ENCODE measurements at places on chromosomes 1 and 21.

GRCh38 chr21:28317177-28317950 is 675.3 kb downstream of the LTN1 start:
- no peak for DNase-seq

DNA sequence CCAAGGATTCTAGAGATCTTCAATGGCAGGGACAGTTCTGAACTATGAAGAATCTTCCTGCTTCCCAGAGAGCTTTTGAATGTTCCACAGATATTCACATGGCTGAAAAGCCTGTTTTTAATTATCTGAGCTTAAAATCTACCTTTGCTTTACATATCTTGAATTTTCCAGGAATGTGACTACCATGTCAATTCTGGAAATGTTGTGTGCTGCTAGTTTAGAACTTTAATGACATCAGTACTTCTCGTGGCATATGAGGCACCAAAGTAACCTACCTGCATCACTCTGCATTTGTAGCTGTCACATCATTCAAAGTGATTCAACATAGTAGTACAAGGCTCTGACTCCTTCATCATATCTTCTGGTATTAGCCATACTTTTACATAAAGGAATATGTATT is 122.7 kb upstream of the NFIA start:
- no peak for DNase-seq

DNA sequence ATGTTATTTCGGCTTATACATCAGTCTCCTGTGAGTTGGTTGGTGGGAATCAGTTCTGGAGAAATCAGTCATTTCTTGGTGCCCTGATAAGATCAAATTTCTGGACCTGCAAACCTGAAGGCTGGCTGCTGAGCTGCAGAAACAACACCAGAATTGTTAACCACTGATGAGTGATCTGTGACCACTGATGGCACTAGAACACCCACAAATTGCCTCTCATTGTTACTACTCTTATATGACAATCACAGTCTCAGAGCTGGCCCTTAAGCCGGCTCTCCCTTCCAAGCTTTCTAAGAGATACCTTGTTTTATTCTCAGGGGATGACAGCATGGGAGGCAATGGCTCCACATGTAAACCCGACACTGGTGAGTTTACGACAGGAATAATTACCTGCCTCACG is 1.9 kb downstream of the C1orf162 start:
- peak; percentile 9 for DNase-seq

DNA sequence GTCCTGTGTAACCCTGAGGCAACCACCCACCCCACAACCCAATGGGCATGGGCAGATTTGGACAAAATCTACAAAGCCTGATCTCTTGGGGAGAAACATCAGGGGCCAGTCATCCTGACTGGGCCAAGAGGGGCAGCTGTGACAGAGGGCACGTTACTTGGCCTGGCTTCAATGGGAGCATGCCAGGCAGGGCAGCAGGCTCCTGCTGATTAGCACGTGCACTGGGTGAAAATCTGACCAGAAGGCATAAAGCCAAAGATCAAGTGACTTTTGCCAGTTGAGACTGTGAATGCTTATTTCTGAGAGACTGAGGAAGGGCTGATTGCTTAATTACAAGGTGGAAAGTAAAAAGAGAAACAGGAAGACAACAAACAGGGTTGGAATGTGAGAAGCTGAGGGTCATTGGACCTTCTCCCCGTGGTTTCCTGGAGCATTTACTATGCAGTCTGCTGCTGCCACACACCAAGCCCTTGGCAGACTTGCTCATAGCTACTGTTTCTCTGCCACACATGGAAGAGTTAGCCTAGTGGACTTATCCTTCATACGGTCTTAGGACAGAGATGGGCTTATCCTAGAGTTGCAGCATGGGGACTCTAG is 39.8 kb upstream of the TNR start:
- no peak for DNase-seq

DNA sequence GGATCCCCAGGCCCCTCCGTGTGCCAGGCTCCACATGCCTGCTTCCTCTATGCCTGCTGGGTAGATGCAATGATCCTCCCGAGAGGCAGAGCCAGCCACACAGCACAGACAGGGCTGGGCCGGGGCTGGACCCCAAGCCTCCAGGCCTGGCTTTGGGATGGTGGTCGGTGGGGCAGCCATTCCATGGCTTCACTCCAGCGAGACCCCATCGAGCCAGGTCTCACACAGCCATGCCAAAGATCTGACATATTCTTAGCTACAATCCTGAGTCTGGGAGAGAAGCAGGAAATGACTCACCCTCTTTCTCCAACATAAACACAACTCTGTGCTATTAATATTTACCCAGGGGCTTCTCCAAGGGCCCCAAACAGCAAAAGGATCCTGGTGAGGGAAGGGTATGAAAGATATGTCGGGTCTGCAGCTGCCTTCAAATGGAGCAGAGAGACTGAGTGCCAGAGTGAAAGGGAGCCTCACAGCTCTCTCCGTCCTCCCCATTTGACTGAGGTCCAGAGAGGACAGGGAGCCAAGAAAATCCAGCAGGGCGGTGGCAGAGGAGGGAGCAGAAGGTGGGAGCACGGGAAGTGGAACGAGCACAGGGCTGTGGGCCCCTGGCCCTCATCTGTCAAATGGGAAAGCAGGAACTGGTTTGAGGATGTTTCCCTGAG is 639.5 kb downstream of the MATN1 start:
- no peak for DNase-seq

DNA sequence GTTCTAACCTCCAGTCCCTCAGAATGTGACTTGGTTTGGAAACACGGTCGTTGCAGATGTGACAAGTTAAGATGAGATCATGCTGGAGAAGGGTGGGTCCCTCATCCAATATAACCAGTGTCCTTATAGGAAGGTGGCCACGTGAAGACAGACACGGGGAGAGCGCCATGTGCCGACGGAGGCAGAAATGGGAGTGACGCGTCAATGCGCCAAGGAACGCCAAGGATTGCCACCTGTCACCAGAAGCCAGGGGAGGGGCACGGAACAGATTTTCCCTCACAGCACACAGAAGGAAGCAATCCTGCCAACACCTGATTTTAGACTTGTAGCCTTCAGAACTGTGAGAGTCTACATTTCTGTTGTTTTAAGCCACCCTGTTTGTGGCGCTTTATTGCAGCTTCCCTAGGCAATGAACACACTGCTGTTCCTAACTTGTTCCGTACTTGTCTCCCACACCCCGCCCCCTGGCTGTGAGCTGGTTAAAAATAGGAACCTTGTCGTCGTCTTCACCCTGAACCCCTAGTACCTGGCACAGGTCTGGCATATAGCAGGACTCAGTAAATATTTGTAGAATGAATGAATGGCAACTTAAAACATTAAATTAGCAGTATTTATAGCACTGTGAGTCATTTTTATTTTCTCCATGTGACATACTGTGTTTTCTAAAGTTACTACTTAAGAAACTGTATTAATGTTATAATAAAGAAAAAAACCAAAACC is 14.2 kb downstream of the RIMS3 start:
- DNase-seq: no peak

- no peak for DNase-seq
These were observed 48.9 kb downstream of the AGPAT3 start for GRCh38 chr21:43913928-43914327.

DNA sequence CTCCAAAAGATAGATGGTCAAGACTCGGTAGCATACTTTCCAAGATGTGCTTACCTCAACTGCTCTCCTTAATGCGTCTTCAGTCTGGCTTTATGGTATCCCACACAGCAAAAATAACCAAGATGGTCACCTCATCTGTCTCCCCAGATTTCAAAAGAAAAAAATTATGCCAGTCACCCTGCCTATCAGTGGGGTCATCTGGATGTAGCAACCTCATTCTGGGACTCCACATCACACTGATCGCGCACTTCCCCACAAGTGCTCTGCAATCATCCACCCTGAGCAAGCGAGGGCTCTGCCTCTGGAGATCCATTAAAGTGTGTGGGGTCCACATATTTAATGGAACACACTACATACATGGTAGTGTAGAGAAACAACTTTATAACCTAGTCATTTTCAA is 42.5 kb downstream of the ACBD3 start:
- no peak for DNase-seq

DNA sequence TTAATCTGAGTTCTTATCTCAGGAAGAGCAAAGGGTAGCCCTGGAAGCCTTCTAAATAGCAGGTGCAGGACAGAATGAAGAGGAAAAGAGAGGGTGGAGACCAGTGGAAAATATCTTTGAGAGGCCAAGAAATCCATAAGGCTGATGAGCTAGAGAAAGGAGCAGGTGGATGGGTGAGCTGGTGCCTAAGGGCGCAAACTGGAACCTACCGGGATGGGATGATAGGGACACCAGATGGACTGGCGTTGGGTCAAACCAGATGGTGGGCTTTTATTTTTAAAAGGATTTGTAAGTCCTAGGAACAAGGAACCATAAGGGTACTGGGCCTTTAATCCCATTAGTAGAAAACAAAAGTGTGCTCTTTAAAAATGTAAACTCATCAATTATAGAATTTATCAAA is 59.7 kb downstream of the RGL1 start:
- DNase-seq: no peak

DNA sequence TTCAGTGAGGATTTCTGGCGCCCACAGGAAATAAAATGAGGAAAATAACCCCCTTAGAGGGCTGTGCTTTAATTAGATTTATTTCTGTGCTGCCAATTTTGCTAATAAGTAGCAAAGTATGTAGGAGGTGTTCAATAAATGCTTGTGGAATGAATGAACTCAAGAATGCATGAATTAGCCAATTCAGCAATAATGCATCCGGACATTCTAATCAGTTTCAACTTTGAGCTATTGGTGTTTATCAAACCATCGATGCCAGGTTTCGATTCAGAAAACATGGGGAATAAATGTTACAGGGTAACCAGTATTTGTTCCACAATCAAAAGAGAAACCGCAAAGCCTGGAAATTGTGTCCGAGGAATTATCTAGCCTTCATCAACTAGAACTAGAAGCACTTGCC is 353.2 kb downstream of the NTNG1 start:
- no peak for DNase-seq

- no peak for DNase-seq
These were observed 21.9 kb upstream of the GPR157 start for GRCh38 chr1:9150582-9151327.

DNA sequence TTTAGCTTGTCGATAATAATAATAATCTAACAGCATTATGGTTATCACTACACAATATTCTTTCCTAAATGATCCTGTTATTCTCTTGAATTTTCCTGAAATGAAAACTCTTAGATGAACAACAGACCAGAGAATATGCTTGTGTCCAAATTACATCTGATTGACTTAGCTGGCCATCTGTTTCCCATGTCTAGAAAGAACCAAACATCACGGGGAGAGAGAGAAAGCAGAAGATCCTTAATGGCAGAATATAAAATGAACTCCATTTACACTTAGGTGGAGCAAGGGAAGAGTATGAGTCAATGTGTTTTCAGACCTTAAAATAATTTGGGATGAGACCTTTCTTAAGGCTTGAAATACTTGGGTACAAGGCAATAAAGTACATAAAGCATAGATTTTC is 162.2 kb downstream of the DSCAM start:
- DNase-seq: no peak

GRCh38 chr1:28437264-28437923 is 67.9 kb downstream of the PHACTR4 start:
- DNase-seq: no peak

DNA sequence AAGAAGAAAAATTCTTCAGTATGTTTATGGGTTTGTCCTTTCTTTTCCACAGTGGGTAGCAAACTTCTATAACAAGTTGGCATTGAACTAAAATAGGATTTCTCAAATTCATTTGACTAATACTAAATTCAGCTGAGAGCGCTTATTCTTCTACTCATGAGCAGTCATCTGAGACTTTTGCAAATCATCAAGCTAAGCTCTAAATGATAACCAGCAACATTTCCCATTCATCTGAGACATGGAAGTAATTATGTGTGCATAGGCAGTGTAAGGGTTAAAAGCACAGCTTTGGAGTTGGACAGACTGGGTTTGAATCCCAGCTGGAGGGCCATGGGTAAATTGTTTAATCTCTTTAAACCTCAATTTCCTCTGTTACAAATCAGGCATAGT is 18.3 kb upstream of the CNR2 start:
- DNase-seq: no peak

DNA sequence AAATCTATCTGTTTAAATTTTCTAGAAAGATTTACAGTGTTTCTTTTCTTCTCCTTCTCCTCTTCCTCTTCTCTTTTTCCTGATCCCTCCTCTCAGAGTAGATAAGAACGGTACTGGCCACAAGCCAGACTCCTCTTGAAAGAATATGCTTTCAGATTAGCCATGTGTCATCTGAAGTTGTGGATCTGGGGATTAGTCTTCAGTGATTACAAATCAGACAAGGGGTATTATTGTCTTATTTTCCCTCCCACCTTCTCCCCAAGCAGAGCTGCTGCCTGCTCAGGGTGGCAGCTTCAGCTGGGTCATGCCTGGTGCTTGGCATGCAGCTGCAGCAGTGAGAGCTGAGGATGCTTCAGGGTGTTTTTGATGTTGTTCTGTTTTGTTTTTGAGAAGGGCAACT is 42.7 kb downstream of the SGIP1 start:
- no peak for DNase-seq

DNA sequence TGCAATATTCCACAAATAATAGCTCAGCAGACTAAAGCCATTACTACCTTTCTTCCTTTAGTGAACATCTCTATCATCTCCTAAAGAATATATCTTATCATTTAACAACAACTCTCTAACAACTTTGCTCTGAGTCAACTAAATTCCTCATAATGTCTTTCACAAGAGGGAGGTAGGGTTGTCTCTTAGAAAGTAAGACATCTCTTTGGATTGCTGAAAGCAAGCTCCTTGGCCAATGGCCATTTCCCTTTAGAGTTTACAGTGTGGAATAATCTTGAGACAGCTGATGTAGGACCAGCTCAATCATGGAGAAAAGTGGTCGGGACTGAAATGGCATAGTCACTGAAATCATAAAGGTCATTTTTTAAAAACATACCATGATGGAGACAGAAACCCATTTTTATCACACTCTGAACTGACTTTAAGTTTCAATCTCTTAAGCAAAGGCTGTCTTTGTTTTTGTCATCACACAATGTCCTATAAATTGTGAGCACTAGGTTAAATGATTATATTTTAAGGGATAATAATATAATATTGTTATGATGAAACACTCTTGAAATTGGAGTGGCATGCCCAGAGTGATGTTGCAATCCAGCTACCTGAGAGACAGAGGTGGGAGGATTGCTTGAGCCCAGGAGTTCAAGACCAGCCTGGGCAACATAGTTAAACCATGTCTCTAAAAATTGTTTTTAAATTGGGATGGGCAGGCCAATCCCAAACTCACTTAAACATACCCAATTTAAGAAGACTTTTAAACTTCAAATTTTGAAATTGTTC is 91.1 kb downstream of the SLC44A5 start:
- DNase-seq: no peak

- no peak for DNase-seq
These were observed 3.6 kb downstream of the KCNN3 start for GRCh38 chr1:154866257-154867063.

DNA sequence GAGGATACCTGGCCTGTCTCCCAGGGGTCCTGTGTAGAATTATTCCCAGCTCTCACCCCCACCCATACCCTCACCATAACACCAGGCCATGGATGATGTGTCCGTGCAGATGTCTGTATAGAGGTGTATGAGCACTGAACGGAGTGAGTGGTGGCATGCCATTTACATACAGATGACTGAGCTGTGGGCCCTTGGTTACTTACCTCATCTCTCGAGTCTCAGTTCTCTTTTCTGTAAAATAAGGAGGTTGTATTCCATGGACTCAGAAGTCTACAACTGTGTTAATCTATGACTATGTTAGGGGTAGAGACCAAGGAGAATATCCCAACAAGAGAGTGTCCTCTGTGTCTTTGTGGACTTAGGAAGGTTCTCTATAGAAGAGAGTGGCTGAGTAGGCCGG is 65.6 kb upstream of the CD1D start:
- DNase-seq: no peak

Data from stimulated activated CD4-positive, alpha-beta T cell treated with anti-CD3 and anti-CD28 coated beads, Interleukin-4, amount 100 ng/mL, for 4 hours (primary cell).